ENCODE measurements at places on chromosomes 13 and 19.

GRCh38 chr13:79496188-79496587, 15.2 kb downstream of the NDFIP2 start:
- no peak for DNase-seq

DNA sequence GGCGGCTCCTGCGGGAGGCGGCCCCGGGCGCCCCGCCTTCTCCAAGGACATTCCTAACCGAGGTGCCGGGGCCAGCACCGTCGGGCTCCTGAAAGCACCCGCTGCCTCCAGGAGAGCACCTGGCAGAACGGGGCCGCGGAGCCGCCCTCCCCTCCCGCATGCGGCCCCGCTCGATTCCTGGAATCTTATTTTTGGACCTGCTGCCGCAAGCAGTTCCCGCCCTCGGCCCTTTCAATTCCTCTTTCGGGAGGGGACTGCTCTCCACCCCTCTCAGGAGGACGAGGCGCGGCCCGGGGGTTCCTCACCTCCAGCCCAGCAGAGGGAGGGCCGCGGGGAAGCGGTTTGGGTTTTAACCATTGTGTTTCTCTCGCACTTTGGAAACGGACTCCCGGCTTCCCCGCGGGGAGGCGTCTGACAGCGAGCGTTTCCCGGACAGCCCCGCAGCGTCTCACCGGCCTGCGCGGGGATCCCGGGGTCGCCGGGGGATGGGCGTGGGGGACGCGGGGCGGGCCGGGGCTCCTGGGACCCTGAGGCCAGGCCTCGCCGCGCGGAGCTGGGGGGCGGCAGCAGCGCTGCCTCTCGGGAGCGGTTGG, 849 bp downstream of the GAS6 start:
- DNase-seq = no peak

GRCh38 chr13:43874504-43875092, 4.9 kb downstream of the CCDC122 start:
- DNase-seq = no peak

- no peak for DNase-seq
These were observed 12.1 kb downstream of the SAE1 start for GRCh38 chr19:47142779-47143178.

DNA sequence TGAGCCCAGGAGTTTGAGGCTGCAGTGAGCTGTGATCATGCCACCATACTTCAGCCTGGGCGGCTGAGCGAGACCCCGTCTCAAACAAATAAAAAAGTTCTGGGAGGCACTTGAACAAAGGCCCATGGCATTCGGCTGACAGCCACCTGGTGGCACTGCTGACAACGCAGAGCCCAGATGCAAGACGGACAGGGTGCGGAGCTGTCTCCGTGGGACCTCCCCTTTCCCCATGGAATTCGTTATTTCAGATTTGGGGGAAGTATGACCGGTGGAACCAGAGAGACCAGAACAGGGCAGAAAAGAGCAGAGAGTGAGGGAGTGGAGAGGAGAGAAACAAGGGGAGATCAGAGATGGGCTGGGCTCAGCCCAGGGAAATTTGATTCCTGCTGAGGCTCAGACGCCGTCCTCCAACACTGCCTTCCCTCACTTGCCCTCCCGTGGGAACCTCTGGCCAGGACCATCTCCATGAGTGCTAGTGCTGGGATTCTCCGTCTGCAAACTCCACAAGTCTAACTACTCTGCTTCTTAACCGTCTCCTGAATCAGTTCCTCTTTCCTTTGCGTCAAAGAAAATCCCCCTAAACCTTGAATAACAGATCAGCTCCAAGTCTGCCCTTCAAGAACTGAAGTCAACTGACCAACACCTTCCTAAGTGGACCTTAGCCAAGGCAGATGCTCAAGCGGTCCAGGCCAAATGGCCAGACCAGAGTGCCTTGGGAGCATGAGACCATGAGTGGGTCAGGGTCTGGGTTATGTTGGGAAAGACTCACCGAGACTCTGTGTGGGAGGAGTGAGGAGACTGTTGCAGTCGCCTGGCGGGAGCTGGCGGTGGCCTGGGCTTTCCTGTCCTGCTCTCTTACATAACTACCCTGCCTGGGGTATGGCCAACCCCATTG, 11.9 kb upstream of the ATF5 start:
- no peak for DNase-seq
